ENCODE measurements at places on chromosomes 4 and X.

DNA sequence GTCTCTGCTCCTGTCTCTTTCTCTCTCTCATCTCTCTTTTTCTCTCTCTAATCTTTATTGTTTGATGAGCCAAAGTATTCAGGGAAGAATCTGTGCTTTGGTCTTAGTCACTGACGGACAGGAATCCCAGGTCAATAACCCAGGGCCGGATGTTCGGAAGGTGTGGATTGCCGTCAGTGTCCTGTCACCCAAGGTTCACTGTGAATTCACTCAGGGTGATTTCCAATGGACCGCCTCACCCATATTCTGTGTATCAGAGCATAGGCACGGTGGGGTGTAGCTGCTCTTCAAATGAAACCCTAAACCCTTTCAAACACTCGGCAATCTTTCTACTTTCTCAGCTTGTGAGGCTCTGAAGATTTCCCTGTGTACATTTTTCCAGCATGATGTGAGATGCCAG is 144.6 kb upstream of the GPC4 start:
- DNase-seq: no peak

- peak; percentile 84 for DNase-seq
Measured at GRCh38 chr4:153488006-153488891, 22.1 kb downstream of the TMEM131L start.

GRCh38 chrX:6768881-6769280 is 234.0 kb upstream of the VCX3A start:
- DNase-seq: no peak

DNA sequence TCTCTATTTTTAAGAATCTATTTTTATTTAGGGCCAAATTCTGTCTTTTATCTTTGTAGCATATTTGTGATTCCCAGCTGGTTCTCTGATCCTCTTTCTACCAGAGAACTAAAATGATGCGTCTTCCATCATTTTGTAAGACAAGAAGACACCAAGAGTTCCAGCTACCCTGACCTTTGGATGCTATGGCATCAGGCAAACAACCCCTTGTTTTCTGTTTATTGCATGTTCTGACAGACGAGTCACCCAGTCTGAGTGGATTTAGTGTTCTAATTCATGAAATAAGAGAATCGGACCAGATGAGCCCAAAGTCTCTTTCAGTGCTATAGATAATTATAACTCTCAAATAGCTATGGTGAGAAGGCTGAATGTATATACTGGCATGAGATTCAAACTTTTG is 69.7 kb downstream of the ZFYVE28 start:
- DNase-seq: no peak

GRCh38 chrX:1581132-1581531 is 10.3 kb upstream of the AKAP17A start:
- peak; percentile 81 for DNase-seq

- peak; percentile 51 for DNase-seq
Measured at GRCh38 chrX:103918571-103919269, 43.7 kb upstream of the TMSB15B start.

- no peak for DNase-seq
Measured at GRCh38 chr4:173697840-173698239, 167.8 kb upstream of the HAND2 start.

DNA sequence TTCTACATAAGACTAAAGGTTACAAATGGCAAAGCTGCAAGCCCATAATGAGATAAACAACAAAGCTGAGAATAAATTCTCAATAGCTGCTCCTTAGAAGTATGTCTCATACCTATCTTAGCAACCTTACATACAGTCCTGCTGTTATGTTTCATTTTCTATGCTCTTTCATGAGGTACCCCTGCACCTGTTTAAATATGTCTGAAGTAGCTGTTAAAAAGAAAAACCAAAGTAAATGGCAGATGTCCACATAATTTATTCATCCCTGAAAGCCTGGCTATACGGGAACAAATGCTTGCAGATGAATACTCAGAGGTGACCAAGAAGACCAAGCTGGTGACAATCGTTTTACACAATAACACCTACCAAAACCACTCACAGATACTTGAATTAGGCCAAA is 22.5 kb downstream of the PPA2 start:
- no peak for DNase-seq

GRCh38 chr4:138277133-138277532 is 35.0 kb upstream of the SLC7A11 start:
- no peak for DNase-seq

DNA sequence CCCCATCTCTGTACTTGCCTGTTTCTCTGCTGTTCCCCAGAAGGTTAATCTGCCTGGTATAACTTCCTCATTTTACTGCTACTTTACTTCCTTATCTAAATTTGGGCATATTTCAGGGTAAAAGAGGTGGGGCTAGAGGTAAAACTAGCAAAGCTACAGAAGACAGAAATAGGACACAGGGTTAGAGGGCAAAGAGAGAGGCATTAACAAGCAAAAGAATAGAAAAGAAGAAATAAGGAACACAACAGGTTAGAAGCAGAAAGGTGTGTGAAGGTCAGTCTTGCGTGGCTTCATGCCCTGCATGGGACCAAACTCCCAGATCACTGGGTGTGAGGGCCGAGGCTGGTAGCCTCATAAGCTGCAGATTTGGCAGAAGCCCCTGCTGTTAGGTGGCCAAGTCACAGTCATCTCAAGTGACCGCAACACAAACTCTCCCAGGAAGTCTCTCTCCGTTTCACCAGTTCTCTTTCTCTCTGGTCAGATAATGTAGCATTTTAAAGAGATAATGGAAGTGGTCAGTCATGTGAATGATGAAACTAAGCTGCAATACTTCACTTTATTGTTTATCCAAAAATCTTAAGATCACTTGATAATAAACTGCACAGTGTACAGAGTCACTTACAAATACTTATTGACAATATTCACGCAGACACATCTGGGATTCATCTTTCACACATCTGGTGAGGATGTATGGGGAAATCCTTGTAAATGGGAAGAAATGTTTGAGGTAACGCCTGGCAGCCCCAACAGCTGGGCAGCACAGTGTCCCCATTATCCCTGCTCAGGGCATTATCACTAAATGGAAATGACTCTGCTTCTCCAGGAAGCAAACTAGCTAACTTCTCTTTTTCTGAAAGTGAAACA is 16.4 kb downstream of the TMEM154 start:
- no peak for DNase-seq

GRCh38 chr4:6338175-6338950 is 68.7 kb downstream of the WFS1 start:
- DNase-seq: peak; percentile 33

DNA sequence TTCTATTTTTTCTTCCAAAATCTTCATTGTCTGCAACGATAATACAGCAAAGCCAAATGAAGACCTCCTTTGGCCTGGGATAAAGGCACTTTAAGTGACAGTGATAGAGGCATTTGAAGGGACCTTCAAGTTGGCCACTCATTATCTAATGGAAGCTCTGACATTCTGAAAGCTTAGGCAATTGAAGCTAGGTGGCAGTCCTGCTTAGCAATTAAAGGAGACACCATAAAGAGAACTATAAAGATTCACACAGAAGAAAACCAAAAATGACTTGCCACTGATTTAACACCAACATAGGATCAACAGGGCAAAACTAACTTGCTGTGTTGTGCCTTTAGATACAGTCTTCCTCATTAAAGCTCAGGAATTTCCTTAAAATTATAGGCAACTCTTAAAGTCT is 103.3 kb upstream of the TSPAN7 start:
- no peak for DNase-seq

DNA sequence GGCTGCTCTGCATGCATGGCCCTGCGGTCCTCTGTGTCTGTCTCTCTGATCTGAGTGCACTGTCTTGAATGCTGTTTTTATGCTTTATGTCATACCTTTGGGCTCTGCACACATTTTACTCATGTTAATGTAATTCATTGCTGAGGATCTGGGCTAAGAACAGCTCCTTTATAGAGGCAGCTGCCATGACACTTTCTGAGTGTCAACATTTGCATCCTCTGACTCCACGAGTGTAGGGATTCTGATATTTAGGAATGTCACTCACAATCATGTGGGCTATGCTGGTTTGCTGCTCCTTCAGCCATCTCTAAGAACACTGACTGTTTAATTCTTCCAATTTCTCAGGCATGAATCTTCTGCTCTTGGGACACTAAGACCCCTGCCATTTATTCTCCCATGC is 192.2 kb upstream of the CPEB2 start:
- DNase-seq: no peak

GRCh38 chr4:92305148-92305877 is 1.5 kb downstream of the GRID2 start:
- no peak for DNase-seq

- DNase-seq: no peak
Measured at GRCh38 chrX:69813677-69814076, 197.8 kb downstream of the EDA start.

- DNase-seq: no peak
Measured at GRCh38 chr4:159608436-159608835, 505.6 kb downstream of the RAPGEF2 start.

DNA sequence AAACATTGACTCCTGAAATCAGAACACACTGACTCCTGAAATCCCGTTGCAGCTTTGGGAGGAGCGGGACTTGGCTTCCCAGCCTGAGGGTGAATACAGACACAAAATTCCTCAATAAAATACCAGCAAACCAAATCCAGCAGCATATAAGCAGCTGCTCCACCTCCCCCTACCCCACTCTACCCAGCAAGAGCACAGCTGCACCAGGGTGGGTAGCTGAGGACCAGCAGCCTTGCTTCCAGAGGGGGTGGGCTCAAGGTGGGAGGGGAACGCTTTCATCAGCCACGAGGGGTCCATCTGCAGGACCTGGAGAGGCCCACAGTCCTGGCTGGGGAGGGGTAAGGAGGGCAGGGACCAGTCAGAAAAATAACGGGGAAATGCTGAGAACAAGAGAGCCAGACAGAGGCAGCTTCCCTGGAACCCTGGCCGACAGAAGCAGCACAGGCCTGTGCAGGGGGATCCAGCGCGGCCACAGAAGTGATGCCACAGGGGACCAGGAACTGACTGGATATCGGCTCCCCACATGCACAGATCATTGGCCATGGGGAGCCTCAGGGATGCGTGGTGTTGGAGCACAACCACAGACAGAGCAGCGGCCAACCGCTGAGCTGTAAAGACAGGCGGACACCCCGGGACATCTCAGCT is 49.8 kb downstream of the FGFRL1 start:
- DNase-seq: no peak

GRCh38 chr4:88706574-88706973 is 8.9 kb upstream of the NAP1L5 start:
- DNase-seq: no peak
